ENCODE measurements at places on chromosomes 1 and 21. TPM values are rescaled to one million over a fixed set of nuclear protein-coding genes. Genes with fewer than 3 reads are reported as not detected.

The CLCA4 gene
- total RNA-seq = not detected

The CTSE gene
- 0.07 TPM for total RNA-seq

The FBLIM1 gene
- 321 TPM for total RNA-seq

The PGLYRP3 gene
- total RNA-seq = not detected

The ARHGEF10L gene
- total RNA-seq = 0.95 TPM

The PLXNA2 gene
- total RNA-seq = 91.6 TPM

The TIE1 gene
- 699 TPM for total RNA-seq

The S100B gene
- not detected for total RNA-seq

The TOR1AIP2 gene
- total RNA-seq = 133 TPM

The LCE1C gene
- not detected for total RNA-seq

The KLHDC9 gene
- total RNA-seq = 0.60 TPM

The SELE gene
- total RNA-seq = 2.8 TPM

The OR10J1 gene
- not detected for total RNA-seq

The SPRR2A gene
- total RNA-seq = not detected

The CCDC190 gene
- 3.8 TPM for total RNA-seq

The NCMAP gene
- total RNA-seq = not detected

The AK2 gene
- total RNA-seq = 102 TPM

The OR2L13 gene
- total RNA-seq = not detected

The APCS gene
- total RNA-seq = not detected

The KCNE1 gene
- 0.13 TPM for total RNA-seq

The CHI3L2 gene
- total RNA-seq = not detected

The ATXN7L2 gene
- total RNA-seq = 0.99 TPM

The ZSWIM5 gene
- total RNA-seq = 0.46 TPM

The FAM163A gene
- total RNA-seq = 0.07 TPM

The FAM131C gene
- 0.20 TPM for total RNA-seq

The SPRR2B gene
- not detected for total RNA-seq

The OR2L5 gene
- total RNA-seq = not detected

The SV2A gene
- total RNA-seq = 6.3 TPM

The SPEN gene
- total RNA-seq = 18.9 TPM

The DMRTA2 gene
- total RNA-seq = not detected

The RABIF gene
- 11.5 TPM for total RNA-seq

The PRR9 gene
- not detected for total RNA-seq

The SSX2IP gene
- 12.3 TPM for total RNA-seq

The ANKRD34A gene
- 0.20 TPM for total RNA-seq

The MAN1C1 gene
- total RNA-seq = 0.79 TPM

The AMIGO1 gene
- total RNA-seq = 2.4 TPM

The FAM72B gene
- total RNA-seq = 6.9 TPM

The GNG4 gene
- not detected for total RNA-seq

The CLIC6 gene
- not detected for total RNA-seq

The GJB5 gene
- not detected for total RNA-seq

The PAQR6 gene
- total RNA-seq = 0.07 TPM

The AMPD1 gene
- not detected for total RNA-seq

The OR2G6 gene
- total RNA-seq = not detected

The STPG1 gene
- 4.6 TPM for total RNA-seq

The IFNLR1 gene
- not detected for total RNA-seq

The TRNP1 gene
- 10.9 TPM for total RNA-seq

The ERICH3 gene
- total RNA-seq = not detected

The SPRTN gene
- total RNA-seq = 19.3 TPM

The SLC44A3 gene
- 1.2 TPM for total RNA-seq

The EEIG2 gene
- 4.3 TPM for total RNA-seq

The OR2W3 gene
- total RNA-seq = 0.53 TPM

The SYT6 gene
- not detected for total RNA-seq

The DR1 gene
- total RNA-seq = 56.3 TPM

The LCE1B gene
- not detected for total RNA-seq

The SH2D2A gene
- 0.20 TPM for total RNA-seq

The PRRX1 gene
- total RNA-seq = 1.3 TPM

All from pulmonary artery endothelial cell (primary cell).